ENCODE measurements at places on chromosomes 4 and X.
A peak's percentile ranks its signal among the peaks of the same experiment; 100 is the strongest.

GRCh38 chr4:168923526-168924194 is 86.4 kb downstream of the CBR4 start:
- H3K27ac ChIP-seq, result no peak overlapping the region
- H3K36me3 ChIP-seq, result no peaks in the 10 kb centered on the region
- DNase-seq, result peak; percentile 42
- no peaks in the 10 kb centered on the region for H3K27me3 ChIP-seq

DNA sequence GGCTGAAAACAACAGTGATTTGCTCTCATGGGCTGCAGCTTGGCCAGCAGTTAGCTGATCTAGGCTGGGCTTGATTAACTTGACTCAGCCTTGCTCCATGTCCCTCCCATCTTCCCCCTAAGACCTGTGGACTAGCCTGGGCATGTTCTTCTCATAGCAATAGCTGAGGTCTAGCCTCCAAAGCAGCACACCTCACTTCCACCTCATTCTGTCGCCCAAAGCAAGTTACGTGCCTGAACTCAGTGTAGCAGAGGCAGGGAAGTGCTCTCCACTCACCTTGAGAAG is 62.2 kb downstream of the EVC start:
- H3K27me3 ChIP-seq, result no peaks in the 10 kb centered on the region
- H3K4me3 ChIP-seq, result no peak overlapping the region
- DNase-seq, result no peak
- no peak overlapping the region for H3K27ac ChIP-seq
- H3K36me3 ChIP-seq, result peaks cover 2% of the 10 kb centered on the region

- peaks cover 4% of the 10 kb centered on the region for H3K36me3 ChIP-seq
- H3K4me3 ChIP-seq, result peak within 1 kb of the TSS; percentile 88
- DNase-seq, result peak; percentile 80
- peak within 1 kb of the TSS; percentile 96 for H3K27ac ChIP-seq
- no peaks in the 10 kb centered on the region for H3K27me3 ChIP-seq
Observed at GRCh38 chrX:7927259-7928167, at the start of gene PNPLA4. PNPLA4 (minus strand) TSS chrX:7927413; CDS start chrX:7926119, 1,294 bp downstream.

DNA sequence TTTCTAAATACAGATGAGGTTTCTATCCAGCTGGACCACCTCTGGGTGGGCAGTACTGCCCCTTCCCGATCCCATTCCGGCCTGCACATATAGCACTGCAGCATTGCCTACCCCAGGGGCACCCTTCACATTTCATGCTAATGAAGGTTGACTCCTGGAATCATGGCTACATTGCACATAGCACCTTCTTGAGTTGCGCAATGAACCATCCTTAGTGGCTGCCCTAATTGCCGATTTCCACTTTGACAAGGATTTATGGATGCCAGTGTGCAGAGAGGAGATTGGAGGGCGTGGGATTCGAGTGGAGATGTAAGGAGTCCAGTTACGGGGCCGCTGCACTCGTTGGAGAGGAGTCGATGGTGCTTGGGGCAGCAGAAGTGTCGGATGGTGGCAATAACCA is 229.0 kb downstream of the FRMPD4 start:
- no peaks in the 10 kb centered on the region for H3K36me3 ChIP-seq
- peaks cover 3% of the 10 kb centered on the region for H3K27me3 ChIP-seq
- H3K27ac ChIP-seq, result no peak overlapping the region

- no peaks in the 10 kb centered on the region for H3K4me1 ChIP-seq
- H3K27me3 ChIP-seq, result no peaks in the 10 kb centered on the region
- no peak overlapping the region for H3K27ac ChIP-seq
Observed at GRCh38 chr4:52015366-52015765, 4.8 kb downstream of the LRRC66 start.

- H3K4me3 ChIP-seq, result no peak overlapping the region
- no peak for DNase-seq
- H3K4me1 ChIP-seq, result no peaks in the 10 kb centered on the region
- H3K27ac ChIP-seq, result no peak overlapping the region
- H3K27me3 ChIP-seq, result no peaks in the 10 kb centered on the region
Observed at GRCh38 chr4:22029803-22030202, 81.2 kb upstream of the KCNIP4 start.

GRCh38 chr4:40201898-40202297 is 5.1 kb downstream of the RHOH start:
- peaks cover 56% of the 10 kb centered on the region for H3K4me1 ChIP-seq
- peaks cover 16% of the 10 kb centered on the region for H3K36me3 ChIP-seq
- H3K27me3 ChIP-seq, result no peaks in the 10 kb centered on the region
- peak overlapping the region; percentile 91 for H3K27ac ChIP-seq
- peak overlapping the region; percentile 85 for H3K4me3 ChIP-seq

GRCh38 chr4:153499005-153499404 is 32.8 kb downstream of the TMEM131L start:
- DNase-seq, result no peak
- peak overlapping the region; percentile 43 for H3K4me3 ChIP-seq
- peaks cover 70% of the 10 kb centered on the region for H3K4me1 ChIP-seq
- H3K27ac ChIP-seq, result peak overlapping the region; percentile 89
- peaks cover 12% of the 10 kb centered on the region for H3K36me3 ChIP-seq

DNA sequence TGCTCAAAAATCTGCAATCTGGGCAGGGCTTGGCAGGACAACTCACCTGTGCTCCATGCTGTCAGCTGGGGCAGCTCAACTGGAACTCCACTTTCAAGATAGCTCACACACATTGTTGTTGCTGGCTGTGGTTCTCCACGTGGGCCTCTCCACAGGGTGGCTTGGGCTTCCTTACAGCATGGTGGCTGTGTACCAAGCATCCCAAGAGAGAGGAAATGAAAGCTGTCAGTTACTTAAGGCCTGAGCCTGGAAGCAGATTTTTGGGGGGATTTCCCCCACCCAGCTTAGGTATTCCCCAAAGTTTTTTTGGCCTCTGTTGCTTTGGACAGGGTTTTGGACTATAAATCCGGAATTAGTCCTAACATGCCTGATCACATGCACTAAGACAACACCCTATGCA is 81.0 kb downstream of the BCOR start:
- H3K4me3 ChIP-seq, result no peak overlapping the region
- H3K27ac ChIP-seq, result no peak overlapping the region
- no peaks in the 10 kb centered on the region for H3K36me3 ChIP-seq
- peaks cover 2% of the 10 kb centered on the region for H3K4me1 ChIP-seq
- DNase-seq, result no peak

DNA sequence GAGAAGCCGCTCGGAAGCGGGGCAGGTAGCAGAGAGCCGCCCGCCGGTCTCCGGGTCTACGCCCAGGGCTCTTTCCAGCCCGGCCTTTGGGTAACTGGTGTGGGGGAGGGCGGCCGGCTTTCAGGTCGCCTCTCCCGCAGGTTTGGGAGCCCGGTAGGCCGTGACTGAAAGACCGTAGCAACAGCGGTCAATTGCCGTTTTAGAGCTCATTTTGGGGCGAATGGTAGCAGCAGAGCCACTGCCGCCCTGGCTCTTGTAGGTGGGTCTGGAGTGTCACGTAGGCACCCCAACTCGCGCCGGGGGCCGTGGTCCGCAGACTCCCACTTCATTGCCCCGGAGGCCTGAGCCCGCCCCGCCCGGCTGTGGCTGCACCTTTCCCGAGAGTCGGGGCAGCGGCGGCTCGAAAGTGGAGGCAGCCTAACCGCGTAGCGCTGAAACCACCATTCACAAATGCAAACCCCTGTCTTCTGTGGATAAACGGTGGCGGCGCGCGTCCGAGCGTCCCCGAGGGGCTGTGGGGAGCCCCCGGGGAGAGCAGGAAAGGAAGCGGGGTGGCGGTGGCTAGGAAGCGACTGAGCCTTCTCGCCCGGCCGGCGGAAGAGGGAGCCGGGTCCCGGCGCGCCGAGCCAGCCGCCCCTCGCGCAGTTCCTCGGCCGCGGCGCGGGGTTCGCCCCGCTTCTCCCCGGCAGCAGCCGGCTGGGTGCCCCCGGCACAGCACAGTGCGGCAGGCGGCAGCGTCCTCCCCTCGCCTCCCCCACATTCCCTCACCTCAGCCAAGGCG is 2185.1 kb upstream of the TENM3 start:
- peaks cover 15% of the 10 kb centered on the region for H3K27me3 ChIP-seq
- H3K27ac ChIP-seq, result no peak overlapping the region
- H3K4me1 ChIP-seq, result peaks cover 2% of the 10 kb centered on the region
- DNase-seq, result peak; percentile 11
- H3K4me3 ChIP-seq, result no peak overlapping the region
- no peaks in the 10 kb centered on the region for H3K36me3 ChIP-seq

DNA sequence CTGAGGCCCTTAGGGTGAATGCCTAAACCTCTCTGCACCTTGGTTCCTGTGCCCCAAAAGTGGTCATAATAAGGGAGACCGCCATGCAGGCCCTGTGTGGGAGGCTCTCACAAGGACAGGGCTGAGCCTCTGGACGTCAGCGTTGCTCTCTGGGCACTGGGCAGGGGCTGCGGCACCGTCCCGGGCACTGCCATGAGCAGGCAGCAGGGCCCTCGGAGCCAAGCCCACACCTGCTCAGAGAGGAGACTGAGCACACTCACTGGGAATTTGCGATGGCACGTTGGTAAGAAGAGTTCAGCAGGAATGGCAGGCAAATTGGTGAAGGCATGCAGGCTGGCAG is 123.4 kb downstream of the HMX1 start:
- H3K27ac ChIP-seq, result no peak overlapping the region
- no peak overlapping the region for H3K4me3 ChIP-seq
- H3K4me1 ChIP-seq, result no peaks in the 10 kb centered on the region
- peaks cover 2% of the 10 kb centered on the region for H3K27me3 ChIP-seq
- no peak for DNase-seq
- no peaks in the 10 kb centered on the region for H3K36me3 ChIP-seq

DNA sequence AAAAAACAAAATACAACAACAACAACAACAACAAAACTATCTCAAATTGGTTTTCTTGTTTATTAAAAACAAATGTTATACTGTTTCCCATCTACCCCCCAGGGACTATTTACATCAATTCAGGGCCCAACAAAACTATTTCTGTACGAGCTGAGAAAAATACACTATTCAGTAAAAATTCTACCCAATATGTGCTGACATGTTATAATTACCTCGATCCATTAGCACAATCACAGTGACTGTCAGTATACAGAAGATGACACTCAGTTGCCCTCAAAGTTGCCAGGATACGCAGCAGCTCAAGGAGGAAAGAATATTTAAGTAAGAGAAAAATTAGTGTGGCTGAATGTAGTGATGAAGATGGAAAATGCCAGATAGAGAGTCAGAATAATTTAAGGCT is 150.1 kb downstream of the COX18 start:
- no peaks in the 10 kb centered on the region for H3K36me3 ChIP-seq
- H3K27ac ChIP-seq, result no peak overlapping the region
- no peak for DNase-seq
- no peaks in the 10 kb centered on the region for H3K4me1 ChIP-seq
- H3K4me3 ChIP-seq, result no peak overlapping the region

- no peak for DNase-seq
- no peaks in the 10 kb centered on the region for H3K27me3 ChIP-seq
- no peak overlapping the region for H3K4me3 ChIP-seq
- H3K4me1 ChIP-seq, result no peaks in the 10 kb centered on the region
- H3K36me3 ChIP-seq, result no peaks in the 10 kb centered on the region
Observed at GRCh38 chrX:122512561-122513072, 671.5 kb upstream of the GRIA3 start.

DNA sequence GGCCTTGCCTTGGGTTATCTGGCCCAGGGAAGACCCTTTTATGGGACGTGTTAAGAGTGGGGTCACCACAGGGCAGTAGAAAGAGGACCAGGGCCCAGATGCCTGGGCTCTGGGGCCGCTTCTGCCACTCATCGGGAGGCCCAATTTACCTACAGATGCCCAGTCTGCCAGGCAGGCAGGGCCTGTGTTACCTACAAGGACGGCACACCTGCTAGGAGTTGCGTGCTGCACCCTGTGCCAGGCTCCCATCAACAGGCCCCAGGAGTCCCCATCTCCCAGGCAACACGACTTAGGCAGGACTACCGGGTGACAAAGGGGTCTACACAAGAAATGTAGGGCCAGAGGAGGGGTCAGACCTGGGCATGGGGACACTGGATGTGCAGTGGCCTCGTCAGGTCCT is 34.6 kb downstream of the WDR1 start:
- no peaks in the 10 kb centered on the region for H3K4me1 ChIP-seq
- no peak for DNase-seq
- no peaks in the 10 kb centered on the region for H3K27me3 ChIP-seq
- H3K36me3 ChIP-seq, result peaks cover 27% of the 10 kb centered on the region
- no peak overlapping the region for H3K27ac ChIP-seq

DNA sequence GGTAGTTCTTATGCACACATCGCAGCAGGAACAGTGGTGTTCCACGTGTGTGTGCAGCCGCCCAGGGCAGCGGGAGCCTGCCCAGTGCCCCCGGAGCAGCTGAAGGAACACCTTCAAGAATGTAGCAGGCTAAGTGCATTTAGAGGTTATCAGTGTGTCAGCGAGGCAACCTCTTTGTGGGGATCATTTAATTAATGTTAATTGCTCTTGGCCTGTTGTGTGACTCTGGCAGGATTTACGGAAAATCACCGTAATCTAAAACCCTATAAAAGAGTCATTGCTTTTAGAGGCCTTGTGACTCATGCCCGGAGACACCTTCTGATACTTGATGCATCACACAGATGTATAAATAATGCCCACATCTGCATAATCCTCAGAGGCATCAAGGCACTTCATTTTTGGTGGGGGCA is 47.3 kb upstream of the GATB start:
- H3K27ac ChIP-seq, result no peak overlapping the region
- no peaks in the 10 kb centered on the region for H3K4me1 ChIP-seq
- peaks cover 3% of the 10 kb centered on the region for H3K27me3 ChIP-seq
- no peak for DNase-seq

GRCh38 chrX:121876305-121876704 is 828.9 kb downstream of the GLUD2 start:
- no peak overlapping the region for H3K27ac ChIP-seq
- no peaks in the 10 kb centered on the region for H3K4me1 ChIP-seq
- no peaks in the 10 kb centered on the region for H3K36me3 ChIP-seq
- no peak overlapping the region for H3K4me3 ChIP-seq
- H3K27me3 ChIP-seq, result no peaks in the 10 kb centered on the region

DNA sequence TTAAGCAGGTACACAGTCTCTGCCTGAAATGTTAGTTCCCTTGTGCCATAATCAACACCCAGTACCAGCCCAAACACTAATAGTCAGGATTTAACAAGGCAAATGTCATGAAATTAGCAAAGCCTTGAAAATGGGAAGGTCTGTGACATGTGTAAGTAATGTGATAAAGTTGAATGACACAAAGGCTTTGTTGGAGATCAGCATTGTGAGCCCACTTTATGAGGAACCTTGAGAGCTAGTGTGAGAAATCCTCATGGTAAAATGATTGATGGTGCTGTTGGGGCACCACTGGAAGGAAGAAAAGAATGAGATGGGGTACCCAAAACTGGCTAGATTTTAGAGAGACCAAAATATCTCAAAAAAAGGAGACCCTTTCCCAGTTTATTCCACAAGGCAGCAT is 3.3 kb upstream of the LIN54 start:
- no peaks in the 10 kb centered on the region for H3K27me3 ChIP-seq
- H3K36me3 ChIP-seq, result no peaks in the 10 kb centered on the region
- DNase-seq, result no peak
- peak overlapping the region; percentile 97 for H3K4me3 ChIP-seq

GRCh38 chr4:83560523-83560922 is 24.6 kb downstream of the GPAT3 start:
- DNase-seq, result no peak
- H3K4me1 ChIP-seq, result no peaks in the 10 kb centered on the region
- H3K4me3 ChIP-seq, result no peak overlapping the region
- H3K27me3 ChIP-seq, result no peaks in the 10 kb centered on the region

All from memory B cell (primary cell).